Activated naive CD4-positive, alpha-beta T cell treated with anti-CD3 and anti-CD28 coated beads, Interleukin-2, amount 50 U/mL, for 72 hours (primary cell): ENCODE measurements at places on chromosomes 3 and 15.

DNA sequence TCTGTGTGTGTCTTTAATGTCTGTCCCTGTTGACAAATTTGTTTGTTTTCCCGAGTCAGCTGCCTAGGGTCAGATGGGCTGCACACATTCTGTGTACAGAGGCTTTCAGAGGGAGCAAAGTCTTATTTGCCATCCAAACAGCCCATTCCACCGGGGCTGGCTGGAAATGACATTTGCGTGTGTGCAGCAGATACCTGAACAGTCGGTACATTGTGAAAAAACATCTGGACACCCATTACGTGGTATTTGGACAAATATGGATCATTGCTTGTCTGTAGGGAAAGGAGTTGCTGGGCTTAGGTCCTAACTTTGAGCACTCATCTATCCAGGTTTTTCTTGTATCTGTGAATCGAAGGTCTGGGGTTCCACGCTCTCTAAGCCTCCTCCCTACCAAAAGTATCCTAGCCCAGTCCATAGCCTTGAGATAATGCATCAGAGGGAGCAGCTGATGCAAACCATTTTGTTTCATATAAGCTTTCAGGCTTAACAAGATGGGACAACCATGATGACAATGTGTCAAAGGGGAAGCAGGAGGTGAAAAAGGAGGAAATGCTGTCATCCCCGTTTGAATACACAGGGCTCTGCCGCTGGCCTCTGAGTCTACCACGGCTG, 22.2 kb upstream of the CMTM8 start:
- no peak for DNase-seq

- no peak for DNase-seq
These were observed 112.8 kb downstream of the LPP start for GRCh38 chr3:188266562-188267274.

GRCh38 chr3:162492446-162493081, 996.0 kb downstream of the OTOL1 start:
- no peak for DNase-seq

DNA sequence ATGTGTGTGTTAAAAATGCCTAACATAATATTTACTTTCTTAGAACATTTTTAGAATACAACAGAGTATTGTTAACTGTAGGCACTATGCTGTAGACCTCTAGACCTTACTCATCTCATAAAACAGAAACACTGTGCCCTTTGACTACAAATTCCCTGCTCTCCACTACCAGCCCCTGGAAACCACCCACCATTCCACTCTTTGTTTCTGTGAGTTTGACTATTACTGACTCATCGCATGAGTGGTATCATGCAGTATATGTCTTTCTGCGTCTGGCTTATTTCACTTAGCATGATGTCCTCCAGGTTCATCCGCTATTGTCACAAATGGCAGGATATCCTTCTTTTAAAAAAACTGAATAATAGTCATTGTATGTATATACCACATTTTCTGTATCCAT, 216.7 kb upstream of the CFAP20DC start:
- no peak for DNase-seq

DNA sequence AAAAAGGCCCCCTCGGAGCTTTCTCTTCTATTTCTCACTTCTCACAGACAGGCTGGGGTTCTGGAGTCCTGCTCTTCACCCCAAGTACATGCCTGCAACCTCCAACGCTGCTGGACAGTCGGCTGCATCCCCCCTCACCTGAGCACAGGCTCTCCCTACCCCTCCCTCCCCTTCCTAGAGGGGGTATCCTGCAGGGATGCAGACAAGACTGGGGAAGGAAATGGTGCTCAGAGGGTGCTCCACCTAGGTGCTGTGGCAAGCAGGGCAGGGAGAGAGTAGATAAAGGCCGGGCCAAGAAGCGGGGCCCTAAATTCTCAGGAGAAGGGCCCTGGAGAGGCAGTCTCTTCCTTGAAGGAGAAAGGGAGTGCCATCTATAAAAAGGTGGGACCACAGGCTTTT, 7.0 kb upstream of the STRA6 start:
- no peak for DNase-seq

DNA sequence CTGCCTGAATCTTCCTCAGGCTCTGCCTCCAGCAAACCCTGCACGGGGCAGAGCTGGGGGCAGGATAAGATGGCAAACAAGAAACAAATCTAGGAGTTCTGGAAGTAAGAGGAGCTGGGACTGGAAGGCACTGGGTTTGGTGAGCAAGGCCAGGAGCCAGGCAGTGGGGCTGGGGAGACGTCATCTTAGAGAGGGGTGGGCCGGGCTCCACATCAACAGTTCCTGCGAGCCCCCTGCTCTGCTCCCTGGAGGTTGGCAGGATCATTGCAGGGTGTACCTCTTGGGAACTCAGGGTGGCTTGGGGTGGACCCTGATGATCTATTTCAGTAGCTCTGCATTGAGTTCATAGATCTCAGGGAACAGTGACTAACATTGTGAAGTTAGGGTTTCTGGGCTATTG, 87.3 kb upstream of the PRR23E start:
- no peak for DNase-seq

DNA sequence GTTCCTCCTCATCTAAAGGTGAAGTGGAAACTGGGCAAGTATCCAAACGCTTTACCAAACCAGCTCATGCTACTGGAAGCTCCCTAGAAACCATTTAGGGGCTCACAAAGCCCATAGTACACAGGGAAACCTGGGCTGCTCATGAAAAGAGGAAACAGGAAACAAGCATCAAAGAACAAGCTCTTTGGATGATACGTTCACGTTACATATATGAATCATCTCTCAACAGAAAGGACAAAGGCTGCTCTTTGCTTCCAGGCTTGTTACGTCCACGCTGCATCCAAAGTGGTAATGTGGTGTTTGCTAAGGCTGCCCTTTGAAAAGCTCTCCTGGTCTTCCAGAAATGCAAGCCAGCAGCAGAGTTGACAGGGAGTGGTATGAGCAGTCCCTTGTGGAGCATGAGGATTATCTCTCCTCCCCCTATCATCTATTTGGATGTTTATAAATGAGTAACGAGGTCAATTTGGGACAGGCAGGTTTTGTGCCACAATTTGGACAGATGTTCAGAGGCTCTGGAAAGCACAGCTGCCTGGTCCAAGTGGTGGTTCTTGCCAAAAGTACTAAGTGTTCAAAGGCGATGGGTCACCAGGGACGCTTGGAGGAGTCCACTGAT, 98.0 kb upstream of the RORA start:
- DNase-seq: no peak

- DNase-seq: peak; percentile 71
These were observed 959 bp downstream of the ZNF592 start for GRCh38 chr15:84749111-84749991.

- no peak for DNase-seq
These were observed 8.1 kb downstream of the RRP9 start for GRCh38 chr3:51933471-51934138.

DNA sequence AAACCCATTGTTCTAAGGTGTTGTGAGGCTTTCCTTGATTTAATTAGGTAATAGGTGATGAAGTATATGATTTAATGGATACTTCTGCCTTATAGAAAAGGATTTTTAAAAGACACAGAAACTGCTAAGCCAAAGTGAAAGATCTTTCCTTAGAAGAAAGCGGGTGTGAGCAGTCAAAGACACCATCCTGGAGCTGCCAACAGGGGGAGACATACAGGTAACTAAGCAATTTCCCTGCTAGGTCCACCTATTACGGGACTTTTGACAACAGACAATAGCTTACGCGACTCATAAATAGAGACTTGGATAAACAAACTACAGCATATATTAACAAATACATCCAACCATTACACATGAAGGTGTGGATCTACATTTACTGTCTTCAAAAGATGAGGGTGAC, 669.5 kb downstream of the SQOR start:
- DNase-seq: no peak

GRCh38 chr3:178439504-178439903, 96.7 kb upstream of the KCNMB2 start:
- DNase-seq: no peak

DNA sequence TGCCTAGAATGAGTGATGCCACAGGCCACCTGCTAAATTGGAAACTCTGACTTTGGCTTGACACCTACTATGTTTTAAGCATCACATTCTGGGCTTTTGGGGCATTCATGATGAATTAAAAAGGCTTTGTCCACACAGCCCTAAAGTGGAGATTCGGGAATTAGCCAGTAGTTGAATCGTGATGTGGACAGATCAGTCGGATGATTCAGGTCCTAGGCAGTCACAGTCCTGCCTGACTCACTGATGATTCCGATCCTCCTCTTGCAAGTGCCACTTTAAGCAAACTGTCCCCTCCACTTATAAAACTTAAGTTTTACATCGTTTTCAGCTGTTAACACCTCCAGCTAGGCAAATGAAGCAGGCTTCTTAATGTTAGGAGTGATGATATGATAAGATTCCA, 75.3 kb downstream of the SYNPR start:
- DNase-seq: no peak

GRCh38 chr3:195442573-195443390, at the start of gene ACAP2:
Gene ACAP2 (minus strand): TSS chr3:195443020. CDS start chr3:195442847, 173 bp downstream.
- peak; percentile 100 for DNase-seq

DNA sequence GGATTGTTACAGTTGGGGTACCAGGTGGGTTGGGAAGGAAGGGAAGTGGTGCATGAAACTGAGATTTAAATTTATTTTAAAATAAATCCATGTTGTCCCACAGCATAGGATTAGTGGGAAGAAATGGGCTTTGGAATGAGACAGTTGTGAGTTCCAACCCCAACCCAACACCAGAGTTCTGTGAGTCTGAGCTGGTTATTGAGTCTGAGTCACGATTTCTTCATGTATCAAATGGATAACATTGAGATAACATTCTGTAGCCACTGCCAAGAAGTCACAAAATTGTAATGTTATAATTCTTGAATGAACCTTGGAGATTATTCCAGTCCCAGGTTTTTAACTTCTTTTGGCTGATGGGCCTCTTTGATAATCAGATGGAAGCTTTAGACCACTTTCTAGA, 13.7 kb downstream of the IFT122 start:
- no peak for DNase-seq

DNA sequence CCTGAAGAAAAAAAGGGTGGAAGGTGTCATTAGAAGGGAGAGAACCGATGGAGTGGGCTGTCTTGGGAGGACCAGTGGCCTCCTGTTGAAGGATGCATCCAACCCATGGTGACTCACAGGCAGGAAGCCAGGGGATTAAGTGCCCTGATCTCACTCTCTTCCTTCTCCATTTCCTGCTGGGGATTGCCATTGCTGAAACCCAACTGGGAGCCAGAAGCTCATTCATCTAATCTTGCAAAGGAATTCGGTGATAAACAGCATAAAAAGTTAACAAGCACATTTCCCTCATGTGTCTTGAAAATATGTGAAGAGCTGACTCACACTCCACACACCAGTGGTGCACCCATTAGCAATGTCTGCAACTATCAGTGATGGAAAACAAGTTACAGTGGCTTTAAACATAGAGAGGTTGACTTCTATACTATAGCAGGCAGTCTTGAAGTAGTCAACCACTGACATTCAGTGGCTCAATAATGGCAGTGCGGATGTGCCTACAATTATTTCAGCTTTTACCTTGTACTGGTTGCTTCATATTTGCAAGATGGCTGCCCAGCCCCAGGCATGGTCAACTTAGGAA, 12.8 kb upstream of the CSRNP1 start:
- no peak for DNase-seq

GRCh38 chr15:26029146-26029545, 166.0 kb upstream of the ATP10A start:
- no peak for DNase-seq

DNA sequence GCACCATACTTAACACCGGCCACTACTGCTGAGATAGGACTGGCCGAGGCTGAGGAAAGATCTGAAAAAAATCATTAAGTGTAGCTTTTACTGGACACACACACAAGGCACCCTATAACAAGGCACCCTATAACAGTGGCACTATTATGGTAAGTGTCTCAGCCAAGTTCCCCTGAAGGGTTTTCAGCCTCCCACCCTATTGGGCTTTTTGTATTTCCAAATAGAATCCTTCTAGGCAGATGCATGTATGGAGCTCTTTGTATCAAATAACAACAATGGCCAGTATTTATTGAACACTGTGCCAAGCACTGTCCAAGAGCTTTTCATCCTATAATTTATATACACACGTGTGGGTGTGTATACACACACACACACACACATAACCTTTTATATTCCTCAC, 6.7 kb upstream of the DNAJA4 start:
- no peak for DNase-seq

- DNase-seq: no peak
These were observed 56.9 kb downstream of the CYP19A1 start for GRCh38 chr15:51281368-51281967.

GRCh38 chr3:189344996-189345395, 173.2 kb downstream of the TPRG1 start:
- no peak for DNase-seq

- no peak for DNase-seq
These were observed 124.3 kb downstream of the NEO1 start for GRCh38 chr15:73176598-73176997.

DNA sequence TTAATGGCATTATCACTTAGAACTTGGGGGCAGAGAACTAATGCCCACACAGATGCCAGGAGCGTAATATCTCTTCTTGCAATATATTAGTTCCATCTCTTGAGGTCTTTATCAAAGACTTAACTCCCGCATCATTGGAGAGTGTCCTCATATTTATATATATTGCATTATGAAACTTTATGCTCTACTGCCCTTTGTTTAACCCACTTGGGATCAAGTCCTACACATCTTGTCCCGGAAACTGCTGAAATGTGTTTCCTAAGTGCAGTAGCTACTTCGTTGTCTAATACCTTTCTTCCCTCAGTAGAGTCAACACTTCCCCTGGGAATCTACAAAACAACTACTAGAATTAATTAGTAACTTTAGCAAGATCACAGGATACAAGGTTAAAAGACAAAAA, 1029.2 kb downstream of the OTOL1 start:
- no peak for DNase-seq

DNA sequence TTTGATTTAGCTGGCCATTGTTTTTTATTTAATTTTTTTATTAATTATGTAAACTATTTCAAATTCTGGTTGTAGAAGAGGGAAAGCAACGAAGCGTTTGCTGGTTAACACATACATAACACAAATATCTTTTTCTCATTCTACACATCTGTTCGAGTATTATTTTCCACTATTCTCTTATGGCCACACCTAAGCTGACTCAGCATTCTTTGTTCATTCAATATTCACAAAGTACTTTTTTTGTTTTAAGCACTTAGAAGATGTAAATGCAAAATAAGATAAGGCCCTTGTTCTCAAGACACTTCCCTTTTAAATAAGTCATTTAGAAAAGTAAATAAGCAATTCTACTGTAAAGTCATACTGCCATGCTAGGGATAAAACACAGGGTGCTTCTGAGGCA, 45.4 kb downstream of the CADM2 start:
- DNase-seq: no peak

DNA sequence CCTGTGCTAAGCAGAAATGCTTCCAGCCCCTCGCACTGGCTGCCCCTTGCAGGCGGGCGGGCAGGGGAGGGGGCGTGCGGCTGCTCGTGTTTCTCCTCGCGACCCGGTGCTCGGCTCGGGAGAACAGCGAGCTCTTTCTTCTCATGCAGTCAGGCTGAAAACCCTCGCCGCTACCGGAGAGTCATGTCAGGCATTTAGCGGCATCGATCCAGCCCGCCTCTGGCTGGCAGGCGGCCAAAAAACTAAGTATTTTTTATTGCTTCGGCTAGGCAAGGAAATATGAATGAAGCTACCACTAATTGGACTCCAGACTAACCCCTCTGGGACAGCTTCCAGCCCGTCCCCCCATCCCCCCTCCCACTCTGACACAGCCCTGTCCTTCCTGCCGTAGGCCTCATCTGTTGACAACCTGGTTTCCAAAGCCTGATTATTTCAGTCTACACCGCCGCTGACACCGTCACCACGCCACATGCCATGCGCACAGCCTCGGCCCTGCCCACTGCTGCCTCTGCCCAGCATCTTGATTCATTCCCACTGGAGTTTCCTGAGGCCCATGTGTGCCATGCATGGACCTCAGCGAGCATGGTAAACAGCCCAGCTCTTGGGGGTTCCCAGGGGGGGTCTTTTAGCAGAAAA, 35.3 kb downstream of the TLE3 start:
- no peak for DNase-seq

- DNase-seq: no peak
These were observed 116.9 kb upstream of the FOXB1 start for GRCh38 chr15:59887211-59887610.
